ENCODE measurements at places on chromosomes 2 and 18.

DNA sequence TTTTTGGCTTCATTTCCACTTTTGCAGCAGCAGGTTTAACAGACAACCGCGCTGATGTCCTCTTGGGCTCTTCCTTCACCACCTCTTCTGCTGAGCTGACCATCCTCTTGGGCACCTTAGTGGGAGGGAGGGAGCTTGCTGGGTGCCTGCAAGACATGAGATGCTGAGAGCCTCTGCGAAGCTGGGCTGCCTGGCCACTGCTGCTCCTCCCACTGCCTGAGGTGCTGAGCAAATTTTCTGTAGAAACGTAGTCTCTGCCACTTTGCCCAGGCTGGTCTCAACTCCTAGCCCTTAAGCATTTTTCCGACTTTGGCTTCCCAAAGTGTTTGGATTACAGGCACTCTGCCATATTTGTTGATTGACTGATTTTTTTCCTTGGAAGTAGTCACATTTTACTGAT lies 422.2 kb upstream of the MC4R start:
- DNase-seq = no peak

DNA sequence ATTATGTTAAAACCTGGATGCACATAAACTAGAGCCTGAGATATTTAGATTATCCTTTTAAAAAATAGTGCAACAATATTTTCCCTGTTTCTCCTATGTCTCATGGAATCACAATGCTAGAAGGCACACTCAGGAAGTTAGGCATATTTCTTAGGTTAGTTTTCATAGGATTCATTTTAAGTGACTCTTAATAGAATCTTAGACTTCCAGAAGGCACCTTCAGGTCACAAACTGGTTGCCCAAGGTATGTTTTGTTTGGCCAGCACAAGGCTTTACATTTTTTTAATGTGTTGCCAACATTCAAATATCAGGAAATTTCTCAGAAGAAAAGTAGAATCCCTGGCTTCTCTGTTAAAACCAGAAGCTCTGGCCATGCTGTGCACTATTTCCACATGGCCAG lies 129.3 kb downstream of the LNPK start:
- no peak for DNase-seq

- peak; percentile 86 for DNase-seq
Observed at GRCh38 chr2:242031481-242032019, 162.0 kb downstream of the RTP5 start.

DNA sequence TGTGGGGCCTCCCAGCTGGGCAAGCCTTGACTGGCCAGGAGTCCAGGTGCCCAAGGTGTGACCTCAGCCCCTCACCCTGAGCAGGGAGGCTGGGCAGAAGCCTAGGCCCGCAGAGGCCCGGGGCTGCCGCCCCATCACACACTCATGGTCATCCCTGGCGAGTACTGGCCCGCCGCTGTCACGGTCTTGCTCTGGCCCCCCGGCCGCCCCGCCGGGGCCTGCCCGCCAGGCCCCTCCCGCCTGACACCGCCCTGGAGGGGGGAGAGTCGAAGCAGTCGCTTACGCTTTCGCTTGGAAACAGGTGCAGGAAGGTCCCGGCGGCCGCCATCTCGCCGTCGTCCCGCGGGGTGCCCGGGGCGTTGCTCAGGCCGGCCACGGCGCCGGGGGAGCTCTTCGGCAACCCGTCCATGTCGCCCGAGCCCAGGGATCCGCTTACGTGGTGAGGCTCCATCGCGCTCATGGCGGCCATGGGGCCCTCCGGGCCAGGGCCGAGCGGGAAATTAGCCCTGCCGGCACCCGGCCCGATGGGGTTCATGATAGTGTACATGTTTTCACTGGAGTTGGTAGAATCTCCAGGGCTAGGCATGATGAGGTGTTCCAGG lies 26.6 kb upstream of the ANKRD62 start:
- no peak for DNase-seq

GRCh38 chr2:151408788-151409600 lies 708 bp upstream of the RIF1 start:
- no peak for DNase-seq

DNA sequence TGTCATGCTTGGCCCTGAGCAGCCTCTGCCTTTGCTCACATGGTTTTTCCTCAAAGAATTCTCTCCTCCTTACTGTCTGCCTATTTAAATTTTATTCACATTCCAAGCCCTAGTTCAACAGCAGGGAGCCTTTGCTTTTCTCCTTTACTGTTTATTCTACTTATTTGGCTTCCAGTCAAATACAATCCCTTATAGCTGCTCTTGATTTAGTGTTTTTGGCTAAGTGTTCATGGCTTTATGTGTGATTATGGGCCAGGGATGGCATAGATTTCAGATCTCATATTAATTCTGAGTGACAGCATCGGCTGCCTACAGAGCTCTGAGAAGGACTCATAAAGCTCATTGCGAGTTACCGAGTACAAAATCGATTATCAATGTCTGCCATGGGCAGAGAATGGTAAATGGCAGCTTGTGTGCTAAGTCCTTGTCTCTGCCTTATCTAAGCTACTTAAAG lies 106.7 kb downstream of the METTL8 start:
- no peak for DNase-seq

DNA sequence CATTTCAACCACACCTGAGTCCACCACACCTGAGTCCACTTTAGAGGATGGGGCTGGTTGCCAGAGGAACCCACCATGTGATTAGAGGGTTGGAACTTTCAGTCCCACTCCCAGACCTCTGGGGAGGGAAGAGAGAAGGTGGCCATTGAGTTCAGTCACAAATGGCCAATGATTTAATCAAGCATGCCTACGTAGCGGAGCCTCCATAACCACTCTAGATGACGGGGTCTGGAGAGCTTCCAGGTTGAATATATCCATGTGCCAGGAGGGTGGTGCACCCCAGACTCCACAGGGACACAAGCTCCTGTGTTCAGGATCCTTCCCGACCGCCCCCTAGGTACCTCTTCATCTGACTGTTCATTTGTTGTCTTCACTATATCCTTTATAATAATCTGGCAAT lies 53.3 kb downstream of the CYBRD1 start:
- no peak for DNase-seq

GRCh38 chr2:174611854-174612253 lies 14.2 kb upstream of the WIPF1 start:
- DNase-seq = no peak

- no peak for DNase-seq
Observed at GRCh38 chr18:26763446-26764110, 101.9 kb downstream of the AQP4 start.

GRCh38 chr2:231617059-231617926 lies 24.6 kb downstream of the TEX44 start:
- no peak for DNase-seq

DNA sequence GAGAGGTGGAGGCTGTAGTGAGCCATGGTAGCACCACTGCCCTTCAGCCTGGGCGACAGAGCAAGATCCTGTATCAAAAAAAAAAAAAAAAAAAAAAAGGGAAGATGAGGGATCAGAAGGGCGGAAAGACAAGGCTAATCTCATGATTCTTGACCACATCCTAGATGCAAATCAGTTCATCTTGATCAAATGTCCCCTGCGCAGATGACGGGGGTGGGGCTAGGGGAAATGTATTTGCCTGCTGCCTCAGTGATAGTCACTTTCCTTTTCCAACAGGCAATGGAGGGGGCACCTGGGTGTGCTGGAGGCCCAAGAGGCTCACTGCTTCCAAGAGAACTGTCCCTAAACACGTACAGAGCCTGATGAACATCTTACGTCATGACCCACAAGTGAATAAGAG lies 3.7 kb upstream of the EMILIN2 start:
- DNase-seq = no peak

DNA sequence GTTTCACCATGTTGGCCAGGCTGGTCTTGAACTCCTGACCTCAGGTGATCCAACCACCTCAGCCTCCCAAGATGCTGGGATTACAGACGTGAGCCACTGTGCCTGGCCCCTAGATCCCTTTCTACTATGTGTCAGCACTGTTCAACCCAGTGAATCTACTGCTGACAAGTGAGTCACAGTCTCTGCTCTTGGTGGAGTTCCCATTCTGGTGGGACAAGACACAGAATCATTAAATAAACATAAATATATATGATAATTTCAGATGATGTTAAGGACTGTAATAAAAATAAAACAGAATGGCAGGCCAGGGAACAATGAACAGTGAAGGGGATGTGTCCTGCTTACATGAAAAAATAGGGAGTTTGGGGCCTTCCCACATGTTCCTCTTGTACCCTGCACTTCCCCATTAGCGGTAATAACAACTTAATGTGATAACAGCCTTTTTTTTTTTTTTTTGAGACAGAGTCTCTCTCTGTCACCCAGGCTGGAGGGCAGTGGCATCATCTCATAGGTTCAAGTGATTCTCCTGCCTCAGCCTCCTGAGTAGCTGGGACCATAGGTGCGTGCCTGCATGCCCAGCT lies 112.2 kb downstream of the CPO start:
- no peak for DNase-seq

GRCh38 chr18:52537261-52537660 lies 197.3 kb downstream of the DCC start:
- DNase-seq = no peak

All from GM04504 (cell line).